Sigmoid colon (tissue), 7 donors: ENCODE measurements at places on chromosomes 2 and 18.
A peak's percentile ranks its signal among the peaks of the same experiment; 100 is the strongest.

DNA sequence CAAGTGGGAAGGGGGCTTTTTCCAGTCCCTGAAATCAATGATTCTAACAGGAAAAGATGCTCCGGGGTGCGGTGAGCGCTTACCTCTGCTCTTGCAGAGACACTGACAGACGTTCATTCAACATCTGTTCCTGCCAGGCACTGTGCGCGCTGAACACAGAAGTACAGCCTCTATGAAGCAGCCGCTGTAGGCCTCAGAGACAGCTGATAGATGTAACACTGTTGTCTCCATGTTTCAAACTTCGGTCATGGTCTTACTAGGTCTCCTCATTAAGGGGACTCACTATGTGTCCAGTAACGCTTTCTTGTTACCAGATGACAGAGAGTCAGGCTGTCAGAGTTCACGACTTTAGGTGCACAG, 649 bp upstream of the CLIP4 start:
- DNase-seq, result no peak

DNA sequence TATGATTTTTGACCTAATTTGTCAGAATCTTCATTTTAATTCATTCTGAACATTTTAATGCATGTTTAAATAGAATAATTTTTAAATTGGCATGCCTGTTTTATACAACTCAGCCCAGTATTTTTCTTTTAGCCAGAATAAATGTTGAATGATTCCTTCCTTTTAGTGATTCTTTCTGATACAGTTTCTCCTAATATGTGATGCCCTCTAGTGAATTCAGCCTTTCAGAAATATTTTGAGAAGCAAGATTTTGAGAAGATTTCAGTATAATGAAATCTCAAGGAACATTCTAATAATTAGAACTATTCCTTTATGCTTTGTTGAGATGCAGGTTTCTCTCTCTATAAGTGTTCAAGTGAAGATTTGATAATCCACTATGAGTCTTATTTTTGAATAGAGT, 28.5 kb downstream of the LCLAT1 start:
- no peak for DNase-seq

GRCh38 chr2:162092008-162092390, 18.0 kb upstream of the DPP4 start:
- no peak for DNase-seq

DNA sequence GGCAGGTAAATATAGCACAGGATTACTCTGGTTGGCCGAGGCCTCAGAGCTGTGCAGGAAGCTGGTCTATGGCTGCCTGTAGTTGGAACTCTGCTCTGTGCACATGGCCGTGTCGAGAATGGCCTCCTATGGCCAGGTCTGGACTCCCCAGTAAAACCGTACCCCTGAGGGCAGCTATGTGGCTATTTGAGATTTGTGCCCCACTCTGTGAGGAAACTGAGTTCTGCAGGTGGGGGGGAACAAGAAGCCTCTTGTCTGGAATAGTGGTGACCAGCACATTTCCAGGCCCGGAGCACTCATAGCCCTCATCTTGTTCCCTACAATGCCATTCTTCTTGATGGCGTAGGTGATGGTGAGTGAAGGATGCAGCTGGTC, 15.0 kb upstream of the TEX51 start:
- DNase-seq, result no peak

DNA sequence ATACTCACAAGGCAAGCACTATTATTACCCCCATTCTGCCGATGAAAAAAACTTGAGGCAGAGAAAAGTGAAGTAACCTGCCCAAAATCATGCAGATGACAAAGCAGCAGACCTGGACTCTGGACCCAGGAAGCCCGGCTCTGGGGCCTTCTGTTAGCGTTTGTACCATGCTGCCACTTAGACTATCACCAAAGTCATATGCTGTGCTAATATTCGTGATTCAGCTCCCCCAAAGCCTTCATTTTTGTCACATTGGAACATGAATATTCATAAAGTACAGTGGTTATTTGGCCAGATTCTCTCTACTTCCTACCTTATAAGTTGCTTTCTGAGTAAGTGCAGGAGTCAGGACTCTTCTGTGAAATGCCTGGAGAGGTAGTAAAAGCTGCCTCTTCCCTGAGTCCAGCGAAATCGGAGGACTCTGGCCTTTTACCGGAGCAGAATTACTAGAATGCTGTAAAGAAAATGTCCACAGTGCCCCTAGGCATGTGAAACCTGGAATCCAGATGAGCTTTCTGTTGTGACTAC, 86.7 kb downstream of the FTCDNL1 start:
- no peak for DNase-seq

DNA sequence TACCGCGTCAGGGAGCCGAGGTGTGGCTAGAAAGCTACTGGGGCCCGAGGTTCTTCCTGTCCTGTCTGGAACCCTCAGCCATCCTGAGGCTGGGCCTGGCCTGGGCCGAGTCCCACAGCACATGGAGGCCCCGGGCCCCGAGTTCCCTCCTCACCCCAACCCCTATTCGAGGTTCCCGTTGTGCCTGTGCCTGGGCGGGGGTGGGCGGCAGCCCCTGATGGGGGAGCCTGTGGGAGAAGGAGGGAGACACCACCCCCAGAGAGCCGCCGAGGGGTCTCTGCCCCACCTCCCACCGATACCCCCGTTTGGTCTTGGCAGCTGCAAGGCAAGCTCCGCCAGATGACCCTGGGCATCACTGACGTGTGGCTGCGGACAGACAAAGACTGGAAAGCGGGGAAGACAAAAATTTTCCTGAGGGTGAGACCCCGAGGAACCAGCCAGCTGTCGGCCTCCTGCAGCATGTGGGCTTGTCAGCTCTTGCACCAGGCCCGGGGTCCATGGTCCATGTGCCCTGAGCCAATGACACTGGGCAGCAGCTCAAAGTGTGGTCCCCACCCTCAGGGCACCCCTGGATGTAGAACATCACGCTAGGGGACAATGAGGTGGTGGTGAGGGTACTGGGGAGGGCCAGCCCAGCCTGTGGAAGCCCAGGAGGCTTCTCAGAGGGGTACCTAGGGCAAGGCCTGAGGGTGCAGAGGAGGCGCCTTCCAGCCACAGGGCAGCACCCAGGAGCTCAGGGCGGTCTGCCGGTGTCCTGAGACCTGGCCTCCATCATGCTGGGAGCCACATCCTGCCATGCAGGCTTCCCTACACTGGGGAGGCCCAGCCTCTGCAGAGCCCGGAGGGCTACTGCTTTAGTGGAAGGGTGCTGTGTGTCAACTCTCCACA, 52.5 kb upstream of the GPR17 start:
- no peak for DNase-seq

- no peak for DNase-seq
These were observed 1.4 kb downstream of the RPRD1A start for GRCh38 chr18:36066001-36066400.

- no peak for DNase-seq
These were observed 63.9 kb downstream of the SMIM21 start for GRCh38 chr18:75363446-75364225.

DNA sequence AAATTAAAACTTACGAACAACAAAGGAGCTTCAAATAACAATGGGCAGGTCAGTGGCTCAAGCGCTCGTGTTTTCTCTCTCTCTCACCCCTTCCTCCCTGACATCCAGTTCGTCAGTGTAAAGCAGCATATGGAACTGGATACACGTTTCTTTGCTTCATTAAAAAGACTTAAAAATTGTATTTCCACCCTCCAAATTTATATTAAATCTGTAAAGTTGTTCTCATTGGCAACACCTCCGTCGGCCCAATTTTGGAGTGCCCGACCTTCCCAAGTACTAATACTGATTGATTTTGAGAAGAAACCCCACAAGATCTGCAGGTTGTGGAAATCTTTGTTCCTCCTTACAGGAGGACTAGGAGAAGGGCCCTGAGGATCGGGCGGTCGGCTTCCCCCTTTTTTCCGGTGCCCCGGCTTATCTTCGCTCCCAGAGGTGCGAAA, 2.2 kb downstream of the TBR1 start:
- no peak for DNase-seq

DNA sequence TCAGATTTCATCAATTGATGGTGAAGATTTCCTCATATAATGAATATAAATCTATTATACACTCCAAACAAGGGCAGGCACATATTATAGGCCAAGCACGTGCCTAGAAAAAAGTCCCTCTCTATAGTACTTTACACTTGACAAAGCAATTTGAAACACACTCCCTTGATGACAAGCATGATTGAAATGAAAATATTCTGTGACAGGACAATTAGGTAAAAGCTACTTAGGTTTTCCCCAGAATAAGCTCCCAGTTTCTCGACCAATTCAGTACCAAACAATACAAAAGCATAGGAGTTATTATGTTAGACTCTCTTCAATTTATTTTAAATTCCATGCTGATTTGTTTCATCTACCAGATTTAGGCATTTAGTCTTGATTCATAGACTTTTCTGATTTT, 47.7 kb downstream of the CCDC68 start:
- no peak for DNase-seq

- no peak for DNase-seq
These were observed 38.5 kb downstream of the UPP2 start for GRCh38 chr2:158140201-158140600.

DNA sequence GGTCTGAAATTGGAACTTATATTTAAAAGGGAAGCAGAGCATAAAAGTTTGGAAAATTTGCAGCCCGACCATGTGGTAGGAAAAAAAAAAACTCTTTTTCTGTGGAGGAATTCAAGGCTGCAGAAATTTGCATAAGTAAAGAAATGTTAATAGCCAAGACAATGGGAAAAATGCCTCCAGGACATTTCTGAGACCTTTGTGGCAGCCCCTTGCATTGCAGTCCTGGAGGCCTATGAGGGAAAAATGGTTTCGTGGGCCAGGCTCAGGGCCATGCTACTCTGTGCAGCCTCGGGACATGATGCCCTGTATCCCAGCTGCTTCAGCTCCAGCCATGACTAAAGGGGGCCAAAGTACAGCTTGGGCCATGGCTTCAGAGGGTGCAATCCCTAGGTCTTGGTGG, 71.9 kb upstream of the SLC16A14 start:
- no peak for DNase-seq

DNA sequence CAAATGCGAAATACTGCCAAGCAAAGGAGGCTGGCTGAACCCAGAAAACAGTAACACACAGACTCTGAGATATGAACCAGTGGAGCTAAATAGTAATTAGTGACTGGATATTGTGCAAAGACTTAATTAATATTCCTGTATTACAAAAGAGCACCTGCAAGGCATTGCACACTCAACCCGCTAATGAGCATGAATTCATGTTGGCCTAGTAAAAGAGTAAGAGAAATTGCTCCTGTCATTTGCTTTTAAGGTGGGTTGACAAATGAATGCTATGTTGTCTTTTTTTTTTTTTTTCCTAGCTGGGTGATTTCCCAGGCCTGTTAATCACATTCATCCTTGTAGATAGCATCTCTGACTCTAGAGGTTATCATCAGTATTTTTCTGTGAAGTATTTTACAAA, 87.0 kb upstream of the CERS6 start:
- DNase-seq, result no peak

DNA sequence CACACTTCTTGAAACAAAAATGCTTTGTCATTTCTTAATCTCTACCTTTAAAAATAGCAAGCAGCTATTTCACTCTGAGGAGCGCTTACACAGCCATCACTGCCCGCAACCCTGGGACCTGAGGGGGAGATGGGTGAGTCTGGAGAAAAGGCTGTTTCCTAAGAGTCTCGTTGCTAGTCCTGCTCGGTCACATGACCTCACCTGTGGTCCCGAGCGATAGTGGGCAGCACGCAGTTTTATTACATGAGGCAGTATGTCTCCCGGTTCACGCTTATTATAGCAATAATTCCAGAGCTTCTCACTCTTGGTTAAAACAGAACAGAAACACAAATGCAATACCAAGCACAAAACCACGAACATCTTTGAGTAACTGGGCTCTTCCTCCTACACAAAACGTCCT, 105.3 kb downstream of the ZNF516 start:
- DNase-seq, result peak; percentile 44

- DNase-seq, result no peak
These were observed 75.3 kb downstream of the LPIN1 start for GRCh38 chr2:11821705-11822104.

DNA sequence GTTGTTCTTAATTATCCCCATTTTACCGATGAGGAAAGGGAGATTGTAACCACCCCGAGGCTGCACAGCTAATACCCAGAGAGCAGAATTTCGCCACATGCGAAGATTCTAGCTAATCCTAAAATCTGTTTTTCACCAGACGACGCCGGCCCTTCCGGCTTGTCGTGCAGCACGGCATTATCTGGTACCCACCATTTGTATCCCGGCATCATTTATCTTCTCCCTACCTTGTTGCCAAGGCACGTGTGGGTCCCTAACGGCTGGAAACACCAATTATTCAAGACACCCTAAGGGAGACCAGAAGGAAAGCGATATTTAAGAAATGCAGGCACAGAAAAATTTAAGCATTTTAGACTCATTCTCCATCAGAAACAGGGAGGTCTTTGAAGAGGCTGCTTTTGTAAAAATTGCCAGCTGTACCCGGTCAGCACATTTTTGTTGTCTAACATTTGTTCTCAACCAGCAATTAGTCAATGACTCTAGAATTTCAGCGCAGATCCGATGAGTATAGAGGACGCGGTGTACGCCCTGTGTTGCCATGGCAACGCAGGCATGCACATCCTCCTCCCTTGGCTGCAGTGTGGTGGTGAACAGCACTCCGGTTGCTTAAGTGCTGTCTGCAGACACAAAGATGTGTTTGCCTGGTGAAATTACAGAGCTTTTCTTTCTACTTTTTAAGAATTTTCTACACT, 111.6 kb downstream of the AGAP1 start:
- peak; percentile 94 for DNase-seq

GRCh38 chr2:71043531-71044407, 24.7 kb upstream of the NAGK start:
- DNase-seq, result no peak

- no peak for DNase-seq
These were observed 35.8 kb downstream of the HPCAL1 start for GRCh38 chr2:10338270-10339188.

- DNase-seq, result no peak
These were observed 639.8 kb downstream of the TMEM182 start for GRCh38 chr2:103401621-103402020.

DNA sequence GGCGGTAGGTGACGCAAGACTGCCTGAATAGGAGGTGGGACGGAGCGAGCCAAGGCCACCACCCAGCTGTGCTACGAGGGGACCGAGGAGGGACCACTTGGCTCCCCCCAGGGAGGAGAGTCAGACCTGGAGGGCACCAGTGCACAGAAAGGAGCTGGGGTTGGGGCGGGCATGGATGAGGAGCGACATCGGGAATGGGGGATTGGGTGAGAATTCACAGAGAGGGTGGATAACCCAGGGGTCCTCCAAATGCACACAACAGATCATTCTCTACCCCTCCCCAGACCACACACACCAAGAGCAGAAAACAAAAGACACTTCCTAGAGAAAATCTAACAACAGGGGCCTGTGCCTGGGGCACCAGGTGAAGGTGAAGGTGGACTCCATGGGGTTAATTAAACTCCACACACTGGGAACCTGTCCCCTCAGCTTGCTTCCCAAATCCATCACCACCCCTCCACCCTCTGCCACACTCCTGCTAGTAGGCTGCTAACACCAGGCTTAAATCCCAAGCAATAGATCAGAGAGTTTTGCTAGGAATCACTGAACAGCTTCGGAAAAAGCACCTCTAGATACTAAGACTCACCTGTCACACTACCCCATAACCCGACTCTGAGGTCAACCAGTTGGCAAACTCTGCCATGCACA, 274.6 kb downstream of the EIPR1 start:
- DNase-seq, result no peak
